GF-D8 (cell line): ENCODE measurements at places on chromosomes 1 and 21.

GRCh38 chr1:234853906-234854644 is 244.1 kb upstream of the IRF2BP2 start:
- peak; percentile 27 for DNase-seq

DNA sequence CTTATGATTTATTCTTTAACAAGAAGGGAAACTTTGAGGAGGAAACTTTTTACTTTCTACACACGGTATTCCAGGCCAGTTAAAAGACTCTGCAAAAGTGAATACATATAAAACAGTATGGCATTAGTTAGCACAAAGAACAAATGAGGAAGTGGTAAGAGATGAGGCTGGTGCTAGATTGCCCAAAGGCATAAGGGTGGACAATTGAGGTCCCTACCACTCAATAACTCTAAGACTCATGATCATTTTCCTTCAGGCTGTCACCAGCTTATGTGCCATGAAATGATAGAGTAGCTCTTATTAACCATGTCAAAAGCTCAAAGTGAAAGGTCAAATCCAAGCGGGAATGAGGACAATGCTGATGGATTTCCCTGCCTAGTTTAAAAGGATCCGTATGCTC is 124.5 kb downstream of the TBX15 start:
- no peak for DNase-seq

DNA sequence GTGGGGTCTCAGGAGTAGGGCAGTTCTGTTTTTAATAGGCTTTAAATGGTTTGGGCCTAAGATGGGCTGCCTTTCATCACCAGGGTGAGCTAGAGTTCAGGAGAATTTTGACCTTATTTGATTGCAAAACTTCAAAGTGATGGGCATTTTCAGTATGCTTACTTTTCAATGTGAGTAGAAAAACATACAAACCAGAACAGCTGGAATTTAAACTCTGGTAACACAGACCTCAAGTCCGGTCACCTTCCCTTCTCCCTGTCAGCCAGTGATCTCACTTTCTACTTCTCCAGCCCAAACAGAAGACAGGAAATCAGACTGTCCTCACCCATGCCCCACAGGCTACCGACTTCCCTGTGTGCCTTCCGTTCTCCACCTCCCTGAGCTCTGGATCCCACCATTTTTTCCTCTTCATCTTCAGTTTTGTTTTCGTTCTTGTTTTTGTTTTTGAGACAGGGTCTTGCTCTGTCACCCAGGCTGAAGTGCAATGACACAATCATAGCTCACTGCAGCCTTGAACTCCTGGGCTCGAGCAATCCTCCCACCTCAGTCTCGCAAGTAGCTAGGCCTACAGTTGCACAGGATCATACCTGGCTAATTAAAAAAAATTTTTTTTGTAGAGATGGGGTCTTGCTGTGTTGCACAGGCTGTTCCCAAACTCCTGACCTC is 374.0 kb downstream of the CAMTA1 start:
- DNase-seq: no peak

DNA sequence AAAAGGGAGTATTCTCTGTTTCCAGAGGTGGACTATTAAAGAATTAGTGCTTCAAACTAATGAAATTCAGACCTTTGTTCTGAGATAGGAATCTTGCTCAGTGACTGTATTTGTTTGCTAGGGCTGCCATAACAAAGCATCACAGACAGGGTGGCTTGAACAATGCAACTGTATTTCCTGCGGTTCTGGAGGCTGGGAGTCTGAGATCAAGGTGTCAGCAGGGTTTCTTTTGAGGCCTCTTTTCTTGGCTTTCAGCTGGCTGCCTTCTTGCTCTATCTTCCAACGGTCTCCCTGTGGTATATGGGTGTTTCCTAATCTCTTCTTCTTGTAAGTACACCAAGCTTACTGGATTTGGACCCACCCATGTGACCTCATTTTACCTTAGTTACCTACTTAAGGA is 264.6 kb upstream of the PROX1 start:
- no peak for DNase-seq

DNA sequence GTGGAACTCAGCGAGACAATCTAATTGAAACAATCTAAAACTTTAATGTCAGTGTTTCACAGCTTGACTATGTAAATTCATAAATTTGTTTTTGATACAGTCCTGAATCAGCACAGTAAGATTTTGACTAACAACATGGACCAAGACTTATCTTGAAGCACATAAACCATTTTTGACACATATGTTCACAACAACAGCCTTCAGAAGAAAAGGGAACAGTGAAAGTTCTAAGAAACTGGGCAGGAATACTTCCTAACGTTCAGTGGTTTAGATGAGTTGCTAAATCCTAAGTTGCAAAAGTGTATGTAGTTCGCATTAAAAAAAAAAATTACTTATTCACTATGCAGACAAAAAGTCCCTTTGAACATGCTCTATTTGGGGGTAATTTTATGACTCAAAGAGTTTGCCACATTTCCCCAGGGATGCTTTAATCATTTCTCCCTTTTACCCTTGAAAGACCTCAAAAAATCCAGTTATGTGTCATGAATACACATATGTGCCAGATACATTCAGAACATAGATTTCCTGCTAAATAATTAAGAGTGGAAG is 120.2 kb downstream of the MRPL39 start:
- DNase-seq: peak; percentile 98

DNA sequence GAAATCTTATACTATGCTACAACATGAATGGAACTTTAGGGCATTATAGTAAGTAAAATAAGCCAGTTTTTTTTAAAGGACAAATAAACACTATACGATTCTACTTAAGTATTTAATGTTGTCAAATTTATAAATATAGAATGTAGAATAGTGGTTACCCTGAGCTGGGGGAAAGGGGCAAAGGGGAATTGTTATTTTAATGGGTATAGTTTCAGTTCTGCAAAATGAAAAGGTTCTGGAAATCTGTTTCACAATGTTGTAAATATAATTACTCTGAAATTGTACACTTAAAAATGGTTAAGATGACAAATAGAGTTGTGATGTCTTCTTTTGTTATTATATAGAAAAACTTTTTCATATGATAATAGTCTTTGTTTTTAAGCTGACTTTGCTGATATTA is 366.3 kb downstream of the MRPL39 start:
- DNase-seq: no peak

DNA sequence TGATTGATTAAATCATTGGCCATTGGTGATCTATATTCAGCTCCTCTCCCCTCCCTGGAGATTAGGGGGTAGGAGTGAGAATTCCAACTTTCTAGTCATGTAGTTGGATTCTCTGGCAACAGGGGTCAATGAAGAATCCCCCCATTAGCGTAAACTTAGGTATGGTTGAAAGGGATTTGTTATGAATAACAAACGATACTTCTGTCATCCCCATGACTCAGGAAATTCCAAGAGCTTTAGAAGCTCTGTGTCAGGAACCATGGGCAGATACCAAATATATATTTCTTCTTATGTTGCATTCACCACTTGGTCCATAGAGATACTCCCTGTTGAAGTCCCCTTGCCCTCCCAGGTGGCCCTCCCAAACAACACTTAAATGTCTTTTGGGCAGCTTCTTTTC is 124.5 kb downstream of the DNM3 start:
- no peak for DNase-seq

DNA sequence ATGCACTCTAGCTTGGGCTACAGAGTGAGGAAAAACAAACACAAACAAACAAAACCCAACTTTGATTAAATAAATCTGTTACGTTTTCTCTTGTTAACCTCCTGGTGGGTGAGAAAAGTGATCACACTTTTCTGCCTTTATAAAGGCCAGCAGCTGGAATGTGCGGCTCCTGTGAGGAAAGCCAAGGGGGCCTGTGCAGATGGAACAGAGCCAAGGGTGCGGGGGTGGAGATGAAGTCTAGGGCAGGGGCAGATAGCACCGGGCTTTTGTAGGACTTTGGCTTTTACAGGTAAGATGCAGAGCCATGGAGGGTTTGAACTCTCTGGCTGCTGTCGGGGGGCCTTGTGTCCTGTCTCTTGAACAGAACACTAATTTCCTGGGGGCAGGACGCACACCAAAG is 40.7 kb upstream of the GPR37L1 start:
- no peak for DNase-seq

DNA sequence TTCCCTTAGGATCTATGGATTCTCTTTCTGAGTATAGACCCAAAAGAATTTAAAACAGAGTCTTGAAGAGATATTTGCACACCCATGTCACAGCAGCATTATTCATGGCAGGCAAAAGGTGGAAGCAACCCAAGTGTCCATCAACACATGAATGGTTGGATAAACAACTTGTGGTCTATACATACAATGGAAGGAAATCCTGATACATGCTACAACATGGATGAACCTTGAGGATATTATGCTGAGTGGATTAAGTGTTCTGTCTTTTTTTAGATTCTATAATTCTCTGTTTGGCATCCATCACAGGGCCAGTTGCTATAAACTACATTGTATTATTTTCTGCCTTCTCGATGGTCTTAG is 39.8 kb downstream of the PTPN14 start:
- no peak for DNase-seq

DNA sequence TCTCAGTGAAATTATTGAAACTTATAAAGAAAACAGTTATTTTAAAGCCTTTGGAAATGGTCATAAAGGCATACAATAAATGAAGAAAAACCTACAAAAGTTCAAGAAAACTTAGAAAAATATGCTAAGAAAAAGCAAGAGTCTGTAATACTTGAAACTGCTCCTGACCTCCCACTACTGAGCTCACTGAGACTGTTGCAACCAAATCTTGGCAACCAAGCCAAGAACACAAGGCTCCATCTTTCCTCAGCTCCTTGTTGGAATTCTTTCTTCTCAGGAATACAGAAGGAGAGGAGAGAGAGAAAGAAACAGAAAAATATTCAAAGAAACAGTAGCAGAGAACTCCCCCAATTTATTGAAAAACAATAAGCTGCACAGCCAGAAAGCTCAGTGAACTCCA is 160.5 kb downstream of the RASAL2 start:
- no peak for DNase-seq

DNA sequence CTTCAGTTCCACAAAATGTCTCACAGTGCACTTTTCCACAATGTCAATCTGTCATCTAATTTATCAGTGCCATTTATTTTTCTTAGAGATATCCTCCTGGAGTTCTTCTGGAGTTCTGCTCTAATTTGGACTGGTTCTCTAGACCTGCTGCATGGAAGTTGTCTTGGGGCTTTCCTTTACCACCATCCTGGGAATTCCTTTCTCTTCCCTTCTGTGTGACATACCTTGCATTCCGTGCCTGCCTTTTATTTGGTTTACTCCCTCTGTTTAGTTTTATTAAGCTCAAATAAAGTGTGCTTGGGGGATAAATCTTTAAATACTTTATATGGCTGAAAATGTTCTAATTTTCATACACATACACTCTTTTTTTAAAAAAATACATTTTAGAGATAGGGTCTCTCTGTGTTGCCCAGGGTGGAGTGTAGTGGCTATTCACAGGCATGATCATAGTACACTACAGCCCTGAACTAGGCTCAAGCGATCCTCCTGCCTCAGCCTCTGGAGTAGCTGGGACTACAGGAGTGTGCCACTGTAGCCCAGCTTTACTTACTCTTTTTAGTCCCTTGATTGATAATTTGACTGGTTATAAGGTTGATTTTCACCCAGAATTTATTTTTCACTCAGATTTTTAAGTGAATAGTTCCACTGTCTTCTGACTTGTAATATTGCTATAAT is 14.4 kb downstream of the MTF2 start:
- DNase-seq: no peak

DNA sequence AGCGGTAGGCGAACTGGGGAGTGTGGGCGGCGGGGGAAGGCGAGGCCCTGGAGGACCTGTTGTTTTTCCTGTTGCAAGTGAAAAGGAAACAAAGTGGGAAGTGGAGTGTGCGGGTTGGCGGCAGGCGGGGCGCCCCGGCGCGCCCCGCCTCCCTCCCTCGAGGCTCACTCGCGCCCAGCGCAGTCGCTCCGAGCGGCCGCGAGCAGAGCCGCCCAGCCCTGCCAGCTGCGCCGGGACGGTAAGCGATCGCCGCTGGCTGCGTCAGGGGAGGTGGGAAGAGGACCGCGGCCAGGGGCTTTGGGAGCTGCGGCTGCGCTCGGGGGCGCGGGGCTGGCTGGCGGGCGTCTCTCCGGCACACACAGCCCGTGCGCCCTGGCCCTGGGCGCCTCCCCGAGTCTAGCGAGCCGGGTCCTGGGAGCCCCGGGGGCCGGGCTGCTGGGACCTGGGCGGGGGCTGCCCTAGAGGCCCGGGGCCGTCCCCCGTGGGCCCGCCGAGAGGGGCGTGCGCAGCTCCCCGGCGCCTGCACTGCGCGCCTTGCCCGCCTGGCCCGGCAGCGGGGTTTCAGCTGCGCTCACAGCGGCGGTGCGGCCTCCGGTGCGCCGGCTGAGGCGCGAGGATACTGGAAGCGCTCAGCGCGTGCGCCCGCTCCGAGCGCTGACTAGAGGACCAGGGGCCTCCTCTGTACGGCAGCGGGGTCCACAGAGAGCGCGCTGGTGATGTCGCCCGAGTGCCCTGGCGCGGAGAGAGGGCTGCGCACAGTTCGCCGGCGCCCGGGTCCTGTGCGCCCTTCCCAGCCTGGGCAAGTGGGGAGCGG is at the start of gene PIK3CD:
Gene PIK3CD, plus strand, starts transcription at position 167 of the 814 bp plus-strand sequence. CDS start 58,725 bp downstream, outside the sequence.
- DNase-seq: peak; percentile 62

DNA sequence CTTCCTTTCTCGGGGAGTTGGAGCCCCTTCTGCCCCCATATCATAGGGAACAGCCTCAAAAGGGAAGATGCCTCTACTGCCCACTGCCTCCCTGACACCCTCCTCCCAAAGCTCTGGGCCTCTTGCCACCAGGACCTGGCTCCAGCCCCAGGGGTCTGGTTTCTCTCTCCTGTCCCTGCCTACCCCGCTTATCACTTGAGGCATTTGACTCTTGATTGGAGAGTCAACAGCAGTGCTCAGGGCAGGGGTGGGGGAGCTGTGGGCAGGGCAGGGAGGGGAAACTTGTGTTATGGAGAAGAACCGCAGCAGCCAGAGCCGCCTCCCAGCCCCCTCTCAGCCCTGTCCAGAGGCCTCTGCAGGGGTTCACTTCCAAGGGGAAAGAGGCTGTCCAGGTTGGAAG is 573 bp downstream of the TRIM63 start:
- no peak for DNase-seq

DNA sequence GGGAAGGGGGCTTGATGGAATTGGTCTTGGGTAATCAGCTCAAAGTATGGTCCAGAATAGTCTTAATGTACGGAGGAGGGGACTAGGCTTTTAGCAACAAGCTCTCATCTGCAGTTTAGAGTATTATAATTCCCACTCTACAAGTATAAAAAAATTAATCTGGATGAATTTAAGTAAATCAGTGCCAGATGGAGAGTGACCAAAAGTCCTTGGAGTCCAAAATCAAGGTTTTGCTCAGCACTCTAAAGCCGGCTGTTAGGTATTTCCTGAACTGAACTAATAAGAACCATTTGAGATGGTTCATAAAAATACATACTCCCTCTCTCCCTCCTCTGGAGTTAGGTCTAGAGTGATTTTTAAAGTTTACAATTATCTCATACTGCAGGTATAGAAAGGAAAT is 23.7 kb downstream of the GLUL start:
- no peak for DNase-seq

- DNase-seq: peak; percentile 90
Measured at GRCh38 chr1:202968895-202969295, 1.8 kb upstream of the CYB5R1 start.

GRCh38 chr1:178706432-178706831 is 18.6 kb upstream of the RALGPS2 start:
- no peak for DNase-seq

DNA sequence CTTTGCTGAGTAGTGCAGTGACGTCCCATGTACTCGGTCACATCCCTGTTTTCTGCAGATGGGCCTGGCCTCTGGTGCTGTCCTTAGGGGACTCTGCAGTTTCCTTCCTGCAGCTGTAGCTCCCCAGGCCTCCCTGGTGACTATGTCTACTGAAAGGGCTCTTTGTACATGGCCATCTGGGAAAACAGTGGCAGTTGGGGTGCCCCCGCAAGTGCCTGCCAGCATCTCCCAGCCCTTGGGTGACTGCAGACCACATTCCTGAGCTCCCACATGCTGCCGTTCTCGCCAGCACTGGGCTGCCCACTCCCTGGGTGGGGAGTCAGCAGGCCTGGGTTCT is 37.5 kb upstream of the KCNA10 start:
- DNase-seq: no peak

GRCh38 chr1:38625939-38626338 is 233.6 kb downstream of the RRAGC start:
- DNase-seq: no peak
